ENCODE measurements at places on chromosomes 16 and 17.

- DNase-seq = no peak
Observed at GRCh38 chr17:15048381-15048780, 216.7 kb downstream of the PMP22 start.

DNA sequence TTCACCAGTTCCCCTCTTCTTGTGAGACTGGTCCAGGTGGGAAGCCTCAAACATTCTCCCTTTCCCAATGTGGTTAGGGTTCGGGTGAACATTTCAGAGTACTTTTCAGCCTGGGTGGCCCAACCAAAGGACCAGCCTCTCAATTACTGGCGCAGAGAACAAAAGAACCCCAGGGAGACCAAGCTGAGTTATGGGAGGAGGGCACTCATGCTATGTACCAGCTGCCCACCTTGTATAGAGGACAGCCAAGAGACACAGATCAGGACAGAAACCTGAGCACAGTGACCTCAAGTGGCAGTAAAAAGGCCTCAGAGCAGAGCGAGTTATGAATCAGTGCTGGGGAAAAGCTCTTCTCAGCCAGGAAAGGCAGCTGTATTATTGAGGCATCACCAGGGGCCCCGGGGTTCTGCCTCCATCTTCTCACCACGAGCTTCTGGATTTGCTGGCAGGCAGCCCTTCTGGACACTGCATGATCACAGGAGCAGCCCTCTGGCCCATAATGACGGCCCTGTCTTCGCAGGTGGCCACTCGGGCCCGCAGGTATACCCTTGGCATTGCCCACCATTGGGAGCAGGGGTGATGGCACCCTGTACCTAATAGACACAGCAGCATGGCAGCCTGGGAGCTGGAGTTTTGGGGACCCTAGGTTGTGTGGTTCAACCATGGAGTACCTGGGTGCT lies 3.8 kb downstream of the G6PC3 start:
- no peak for DNase-seq

DNA sequence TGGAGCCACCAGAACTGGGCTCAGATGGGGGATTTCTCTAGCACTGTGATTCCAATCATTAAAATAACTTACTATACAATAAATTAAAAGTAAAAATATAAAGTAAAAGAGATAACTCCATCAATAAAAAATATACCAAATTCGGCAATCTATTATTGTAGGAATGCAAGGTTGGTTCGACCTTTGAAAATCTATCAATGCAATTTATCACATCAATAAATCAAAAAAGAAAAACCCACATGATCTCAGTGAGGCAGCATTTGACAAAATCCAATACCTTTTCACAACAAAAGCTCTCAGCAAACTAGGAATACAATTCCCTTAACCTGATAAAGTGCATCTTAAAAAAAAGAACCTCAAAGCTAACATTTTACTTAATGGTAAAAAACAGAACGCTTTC lies 17.0 kb downstream of the RAB40B start:
- DNase-seq = no peak

DNA sequence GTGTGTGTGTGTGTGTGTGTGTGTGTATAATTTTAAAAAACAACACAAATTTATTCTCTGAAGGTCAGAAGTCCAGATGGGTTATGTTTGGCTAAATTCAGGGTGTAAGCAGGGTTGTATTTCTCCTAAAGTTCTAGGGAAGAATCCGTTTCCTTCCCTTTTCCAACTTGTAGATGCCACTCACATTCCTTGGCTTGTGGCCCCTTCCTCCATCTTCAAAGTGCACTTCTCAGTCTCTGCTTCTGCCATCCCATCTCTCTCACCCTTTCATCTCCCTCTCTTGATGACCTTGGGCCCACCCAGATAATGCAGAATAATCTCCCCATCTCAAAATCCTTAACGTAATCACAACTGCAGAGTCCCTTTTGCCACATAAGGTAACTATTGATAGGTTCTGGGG lies 7.8 kb upstream of the TFAP4 start:
- DNase-seq = no peak

GRCh38 chr16:89330177-89330856 lies 112.8 kb downstream of the ZNF778 start:
- DNase-seq = no peak

DNA sequence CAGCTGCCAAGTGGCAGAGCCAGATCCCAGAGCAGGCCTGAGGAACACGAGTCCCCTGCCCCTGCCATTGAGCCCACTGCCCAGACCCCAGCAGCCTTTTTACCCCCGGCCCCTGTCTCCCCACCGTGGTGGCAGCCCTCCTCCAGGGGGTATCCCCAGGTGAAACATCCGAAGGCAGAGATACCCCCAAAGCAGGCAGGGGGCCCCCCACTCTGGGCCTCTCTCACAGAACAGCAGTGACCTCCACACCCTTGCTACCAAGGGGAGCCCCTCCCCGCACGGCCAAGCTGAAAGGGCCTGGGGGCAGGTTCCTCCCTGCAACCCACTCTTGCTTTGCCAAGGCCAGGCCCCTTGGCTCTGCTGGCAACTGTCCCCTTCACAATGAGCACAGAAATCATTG lies 142.2 kb downstream of the ENGASE start:
- DNase-seq = no peak

GRCh38 chr16:82046941-82047340 lies 11.9 kb downstream of the HSD17B2 start:
- no peak for DNase-seq

- no peak for DNase-seq
Observed at GRCh38 chr17:36576793-36577192, 14.9 kb upstream of the DHRS11 start.

DNA sequence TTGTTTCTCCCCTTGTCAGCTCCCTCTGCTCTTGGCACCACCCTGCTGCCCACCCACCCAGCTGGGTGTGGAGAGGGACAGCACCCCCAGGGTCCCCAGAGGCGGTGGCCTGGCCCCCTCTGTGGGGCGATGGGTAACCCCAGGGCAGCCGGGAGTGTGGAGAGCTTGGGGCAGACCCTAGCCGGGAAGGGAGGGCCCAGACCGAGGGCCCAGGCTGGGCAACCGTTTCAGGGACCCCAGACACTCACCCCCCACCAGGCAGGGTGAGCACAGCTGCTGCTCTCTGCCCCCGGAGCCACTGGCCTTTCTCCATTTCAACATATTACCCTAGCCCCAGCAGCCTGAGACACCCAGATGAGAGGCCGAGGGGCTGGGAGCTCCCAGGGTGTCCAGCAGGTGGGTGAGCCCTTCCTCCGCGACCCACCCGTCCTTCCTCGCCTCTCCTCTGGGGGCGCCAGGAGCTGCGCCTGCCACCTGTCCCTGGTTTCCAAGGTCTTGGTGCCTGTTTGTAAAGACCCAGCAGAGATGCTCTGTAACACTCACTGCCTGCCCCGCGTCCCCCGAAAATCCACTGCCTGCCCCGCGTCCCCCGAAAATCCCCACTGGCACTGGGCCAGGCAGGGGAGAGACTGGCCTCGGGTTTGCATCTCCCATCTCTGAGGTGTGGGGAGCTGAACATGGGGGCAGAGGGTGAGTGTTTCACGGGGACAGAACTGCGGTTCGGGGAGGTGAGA lies 45.4 kb downstream of the BAHCC1 start:
- DNase-seq = no peak

GRCh38 chr16:78122774-78123315 lies 23.4 kb downstream of the WWOX start:
- DNase-seq = no peak

- DNase-seq = no peak
Observed at GRCh38 chr16:31486045-31486444, 3.1 kb downstream of the SLC5A2 start.

GRCh38 chr17:70329721-70330120 lies 160.4 kb downstream of the KCNJ2 start:
- DNase-seq = no peak

- no peak for DNase-seq
Observed at GRCh38 chr16:17921357-17921978, 415.1 kb downstream of the NPIPA8 start.

GRCh38 chr17:39325528-39326240 lies 75.7 kb downstream of the FBXL20 start:
- no peak for DNase-seq

DNA sequence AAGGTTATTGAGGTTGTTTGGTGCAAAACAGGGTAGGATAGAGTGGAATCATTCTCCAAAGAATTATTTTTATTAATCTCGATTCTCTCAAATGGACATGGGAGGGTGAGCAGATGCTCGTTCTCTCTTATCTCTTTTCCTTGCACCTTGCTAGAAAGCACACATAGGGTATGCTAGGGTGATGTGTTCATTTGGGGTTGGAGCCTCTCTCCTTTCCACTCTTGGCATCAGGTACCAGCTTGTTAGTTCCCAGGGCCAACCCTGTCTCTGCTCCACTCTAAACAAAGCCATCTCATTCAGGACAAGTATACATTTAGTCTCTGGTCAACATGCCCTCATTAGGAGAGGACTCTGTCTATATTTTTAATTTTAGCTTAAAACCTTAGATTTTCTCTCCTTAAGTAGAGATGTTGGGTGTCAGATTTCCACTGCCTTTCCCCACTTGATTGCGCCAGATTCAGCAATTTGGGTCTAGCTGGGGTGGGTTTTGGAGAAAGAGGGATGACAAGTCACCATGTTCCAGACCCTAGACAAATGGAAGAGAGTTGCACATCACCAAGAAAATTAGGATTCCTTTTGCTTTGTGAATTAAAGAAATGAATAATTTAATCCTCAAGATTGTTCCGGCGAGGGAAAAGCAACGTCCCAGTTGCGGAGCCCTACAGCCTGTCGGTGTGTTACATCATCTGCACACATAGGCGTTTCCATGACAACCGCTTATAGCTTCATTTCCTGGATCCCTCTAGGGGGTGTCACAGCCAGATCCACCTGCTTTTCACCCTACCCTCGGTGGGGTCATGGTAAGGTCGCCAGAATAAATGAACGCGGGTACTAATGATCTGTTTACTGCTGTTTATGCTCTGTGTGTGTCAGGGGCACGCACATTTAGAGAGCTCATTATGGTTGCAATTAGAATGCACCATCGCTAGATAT lies 41.6 kb downstream of the SNX11 start:
- no peak for DNase-seq

GRCh38 chr16:31568577-31569359 lies 41.1 kb downstream of the AHSP start:
- no peak for DNase-seq

GRCh38 chr17:78010759-78011158 lies 52.3 kb downstream of the TNRC6C start:
- no peak for DNase-seq

- no peak for DNase-seq
Observed at GRCh38 chr16:1698680-1699079, 7.3 kb upstream of the MAPK8IP3 start.

DNA sequence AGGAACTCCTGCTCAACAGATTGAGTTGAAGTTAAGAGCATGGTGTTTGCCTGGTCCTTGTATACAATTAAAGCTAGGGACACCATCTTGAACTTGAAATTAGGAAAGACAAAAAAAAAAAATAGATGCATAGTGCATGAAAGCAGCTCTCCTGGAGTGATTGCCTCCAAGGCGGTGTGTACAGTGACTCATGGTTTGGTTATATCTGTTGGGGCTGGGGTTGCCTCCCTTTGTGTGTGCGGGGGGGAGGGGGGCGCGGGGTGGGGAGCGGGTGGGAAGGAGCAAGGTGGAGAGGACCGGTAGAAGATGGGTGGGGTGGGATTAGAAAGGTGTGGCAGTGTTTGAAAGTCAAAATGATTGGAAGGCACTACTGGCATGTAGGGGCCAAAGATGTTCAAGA lies 3.4 kb downstream of the TMED6 start:
- DNase-seq = no peak

DNA sequence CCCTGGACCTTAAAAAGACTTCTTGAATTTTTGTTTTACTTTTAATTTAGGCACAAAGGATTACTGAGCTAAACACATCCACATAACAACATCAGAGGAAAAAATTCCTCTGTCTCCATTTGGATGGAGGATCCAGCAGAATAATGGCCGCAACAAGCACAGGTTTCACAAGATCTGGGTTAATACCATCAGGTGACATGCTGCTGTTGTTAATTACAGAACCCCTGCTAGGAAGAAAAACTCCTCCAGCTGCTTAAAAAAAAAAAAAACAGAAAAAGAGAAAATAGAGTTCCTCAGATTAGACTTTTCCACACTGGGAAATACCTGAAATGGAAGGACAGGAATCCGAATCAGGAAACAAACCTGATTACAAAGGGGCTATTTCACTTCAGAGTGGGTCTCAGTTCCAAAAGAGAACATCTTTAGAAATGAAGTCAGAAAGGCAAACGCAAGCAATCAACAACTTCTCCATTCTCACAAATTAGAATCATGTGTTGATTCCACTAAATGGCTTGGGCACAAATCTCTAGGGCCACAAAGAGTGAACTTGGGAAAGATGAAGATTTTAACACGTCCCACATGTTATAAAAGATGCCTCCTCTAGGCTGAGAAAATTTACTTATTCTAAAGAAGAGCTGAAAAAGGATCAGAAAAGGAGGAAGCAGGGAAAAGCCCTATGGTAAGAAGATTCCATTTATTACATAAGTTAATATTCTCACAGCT lies 44.0 kb downstream of the SPOP start:
- DNase-seq = no peak

- no peak for DNase-seq
Observed at GRCh38 chr16:3823427-3823826, 57.1 kb downstream of the CREBBP start.

DNA sequence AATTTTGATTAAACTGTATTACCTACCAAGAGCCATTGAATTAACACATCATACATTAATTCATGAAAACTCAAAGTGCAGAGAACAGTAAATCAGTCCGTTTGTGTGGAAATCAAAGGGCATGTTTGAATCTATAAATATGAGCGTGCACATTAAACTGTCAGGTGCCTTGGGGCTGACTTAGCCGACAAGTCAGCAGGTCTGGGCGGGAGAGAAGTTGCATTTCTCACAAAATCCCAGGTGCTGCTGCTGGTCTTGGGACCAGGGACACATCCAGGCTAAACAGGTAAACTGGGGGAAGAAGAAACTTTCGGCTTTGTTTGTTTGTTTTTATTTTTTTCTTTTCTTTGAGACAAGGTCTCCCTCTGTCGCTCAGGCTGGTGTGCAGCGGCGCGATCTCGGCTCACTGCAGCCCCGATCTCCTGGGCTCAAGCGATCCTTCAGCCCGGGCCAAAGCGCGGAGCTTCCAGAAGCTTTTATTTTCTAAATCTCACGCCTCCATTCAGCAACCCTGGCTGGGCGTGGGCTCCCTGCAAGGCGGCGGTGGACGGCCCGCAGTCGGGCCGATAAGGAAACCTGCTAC lies 213.9 kb downstream of the MRTFB start:
- no peak for DNase-seq

- no peak for DNase-seq
Observed at GRCh38 chr17:15321556-15322251, 19.7 kb downstream of the TEKT3 start.

- no peak for DNase-seq
Observed at GRCh38 chr17:1793447-1793806, 31.6 kb downstream of the SERPINF1 start.

DNA sequence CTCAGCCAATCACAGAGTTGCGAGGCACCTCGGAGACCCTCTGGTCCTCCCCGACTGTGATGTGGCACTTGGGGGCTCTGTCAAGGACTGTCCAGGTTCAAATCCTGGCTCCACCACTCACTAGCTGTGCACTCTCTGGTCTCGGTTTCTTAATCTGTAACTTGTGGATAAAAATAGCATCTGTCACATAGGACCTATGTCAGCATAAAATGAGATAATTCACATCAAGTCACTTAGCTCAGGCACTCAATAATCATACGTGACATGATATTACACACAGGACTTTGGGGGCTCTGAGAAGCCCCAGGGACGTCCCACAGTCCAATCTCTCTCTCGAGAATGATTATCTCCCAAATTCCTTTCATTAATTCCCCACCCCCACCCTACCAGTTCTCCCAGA lies 166.4 kb downstream of the COPRS start:
- no peak for DNase-seq
